ENCODE measurements at places on chromosomes 1 and 21. TPM values are rescaled to one million over a fixed set of nuclear protein-coding genes. Genes with fewer than 3 reads are reported as not detected.

Gene CATSPERE
- total RNA-seq: 2.3 TPM

Gene TMEM82
- total RNA-seq: not detected

Gene B3GALNT2
- 31.0 TPM for total RNA-seq

Gene SLC35F3
- total RNA-seq: 0.87 TPM

Gene MTARC2
- 12.5 TPM for total RNA-seq

Data from glomerular endothelial cell (primary cell).